ENCODE measurements at places on chromosomes 1 and 21. TPM values are rescaled to one million over a fixed set of nuclear protein-coding genes. Genes with fewer than 3 reads are reported as not detected.

RNF19B gene
- total RNA-seq: 17.5 TPM

TSNAX gene
- total RNA-seq: 36.3 TPM

NID1 gene
- total RNA-seq: 7.7 TPM

LORICRIN gene
- not detected for total RNA-seq

OR2M2 gene
- not detected for total RNA-seq

Measured in A549 treated with AZD2906 at 1 μM for 4 hours (cell line).